Esophagus muscularis mucosa (tissue), 4 donors: ENCODE measurements at places on chromosomes 6 and 20. TPM values are rescaled to one million over a fixed set of nuclear protein-coding genes. Genes with fewer than 3 reads are reported as not detected.

GRCh38 chr6:142329486-142330113 is 27.8 kb downstream of the ADGRG6 start:
- no peaks in the 10 kb centered on the region for H3K36me3 ChIP-seq
- H3K4me3 ChIP-seq: no peak overlapping the region
- no peaks in the 10 kb centered on the region for H3K4me1 ChIP-seq
- no peaks in the 10 kb centered on the region for H3K27me3 ChIP-seq
- DNase-seq: no peak

Gene SCRT2
- total RNA-seq: not detected

Gene RALGAPA2
- 20.1 TPM for total RNA-seq

Gene UNC5CL
- total RNA-seq: 0.69 TPM

- peaks cover 7% of the 10 kb centered on the region for H3K4me1 ChIP-seq
- no peaks in the 10 kb centered on the region for H3K27me3 ChIP-seq
- H3K4me3 ChIP-seq: no peak overlapping the region
- H3K36me3 ChIP-seq: no peaks in the 10 kb centered on the region
- no peak overlapping the region for H3K27ac ChIP-seq
Measured at GRCh38 chr6:14258695-14259593, 141.4 kb downstream of the CD83 start.

DNA sequence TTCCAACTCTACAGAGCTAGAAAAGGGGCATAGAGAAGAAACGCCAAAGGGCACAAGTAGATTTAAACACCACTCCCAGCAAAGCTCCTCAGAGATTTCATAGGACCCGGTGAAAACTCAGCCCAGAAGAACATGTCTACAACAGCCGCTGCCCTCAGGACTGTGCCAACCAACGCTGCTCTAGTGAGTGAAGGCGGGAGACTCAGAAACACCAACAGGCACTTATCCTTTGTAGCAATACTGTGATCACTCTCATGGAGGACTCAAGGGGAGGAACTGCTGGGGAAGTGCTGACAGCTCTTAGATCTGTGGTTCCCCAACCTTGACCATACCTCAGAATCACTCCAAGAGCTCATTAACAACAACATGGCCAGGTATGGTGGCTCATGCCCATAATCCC is 39.5 kb downstream of the STAU1 start:
- no peak overlapping the region for H3K4me3 ChIP-seq
- H3K36me3 ChIP-seq: peaks cover 24% of the 10 kb centered on the region
- H3K27ac ChIP-seq: no peak overlapping the region

Gene GABRR1
- total RNA-seq: 0.13 TPM

DNA sequence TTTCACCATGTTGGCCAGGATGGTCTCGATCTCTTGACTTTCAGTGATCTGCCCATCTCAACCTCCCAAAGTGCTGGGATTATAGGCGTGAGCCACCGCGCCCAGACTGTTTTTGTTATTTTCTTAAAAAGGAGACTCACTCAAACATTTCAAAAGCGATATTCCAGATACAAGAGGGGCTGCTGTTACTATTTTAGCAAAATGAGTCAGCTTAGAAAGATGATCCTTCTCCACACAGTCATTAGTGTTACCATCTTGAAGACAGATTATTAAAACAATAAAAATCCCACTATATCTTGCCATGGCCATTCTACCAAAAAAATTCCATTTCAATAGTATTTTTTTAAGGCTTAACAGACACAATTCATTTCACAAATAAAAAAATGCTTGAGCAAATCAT is 102.8 kb downstream of the PREP start:
- H3K27me3 ChIP-seq: no peaks in the 10 kb centered on the region
- peaks cover 12% of the 10 kb centered on the region for H3K36me3 ChIP-seq
- no peak overlapping the region for H3K27ac ChIP-seq
- no peak for DNase-seq
